ENCODE measurements at places on chromosomes 4 and X.

GRCh38 chr4:162151850-162152249, 11.9 kb downstream of the FSTL5 start:
- DNase-seq = no peak

GRCh38 chr4:66974665-66975064, 570.6 kb downstream of the CENPC start:
- no peak for DNase-seq

DNA sequence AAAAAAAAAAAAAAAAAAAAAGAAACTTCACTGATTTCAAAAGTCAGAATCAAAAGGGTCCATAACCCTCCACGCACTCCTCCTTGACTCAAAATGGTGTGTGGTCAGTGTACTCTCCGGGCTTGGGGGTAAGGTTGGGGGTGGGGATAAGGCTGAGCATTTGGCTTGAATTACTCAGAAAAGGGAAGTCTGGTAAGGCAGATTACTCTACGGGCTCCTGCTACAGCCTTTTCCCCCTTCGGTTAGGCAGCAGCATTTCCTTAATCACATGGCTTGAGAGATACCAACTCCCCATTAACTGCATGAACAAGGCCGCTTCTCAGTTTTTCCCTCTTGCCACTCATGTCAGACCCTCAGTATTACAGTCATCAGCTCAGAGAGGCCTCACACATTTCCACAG, 135.4 kb upstream of the DUSP21 start:
- DNase-seq = peak; percentile 5

- DNase-seq = no peak
Observed at GRCh38 chr4:1136048-1136447, 22.7 kb upstream of the RNF212 start.

DNA sequence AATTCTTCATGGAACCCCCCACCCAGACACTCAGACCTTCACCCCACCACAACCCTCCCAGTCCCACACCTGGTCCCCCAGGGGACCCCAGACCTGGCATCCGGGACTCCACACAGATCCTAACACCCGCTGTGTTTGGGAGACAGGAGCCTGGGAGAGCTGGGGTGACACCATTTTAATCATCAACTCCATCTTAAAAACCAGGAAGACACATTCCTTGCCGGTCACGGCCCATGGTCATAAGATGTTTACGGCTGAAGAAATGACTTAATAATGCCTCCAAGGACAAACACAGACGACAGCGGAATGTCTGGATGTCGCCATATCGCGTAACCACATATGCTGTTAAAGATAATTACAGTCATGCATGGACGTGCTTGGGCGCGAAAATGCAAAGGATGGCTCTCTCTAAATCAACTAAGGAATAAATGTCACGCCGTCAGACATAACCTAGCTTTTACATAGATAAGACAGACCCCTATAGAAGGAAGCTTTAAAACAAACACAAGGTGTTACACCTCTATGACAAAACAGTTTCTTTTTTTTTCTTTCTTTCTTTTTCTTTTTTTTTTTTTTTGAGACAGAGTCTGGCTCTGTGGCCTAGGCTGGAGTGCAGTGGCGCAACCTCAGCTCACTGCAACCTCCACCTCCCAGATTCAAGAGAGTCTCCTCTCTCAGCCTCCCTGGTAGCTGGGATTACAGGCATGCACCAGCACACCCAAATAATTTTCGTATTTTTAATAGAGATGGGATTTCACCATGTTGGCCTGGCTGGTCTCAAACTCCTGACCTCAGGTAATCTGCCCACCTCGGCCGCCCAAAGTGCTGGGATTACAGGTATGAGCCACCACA, 2.1 kb upstream of the DHRSX start:
- DNase-seq = no peak

GRCh38 chr4:76211769-76212708, 1.6 kb downstream of the SCARB2 start:
- DNase-seq = no peak

DNA sequence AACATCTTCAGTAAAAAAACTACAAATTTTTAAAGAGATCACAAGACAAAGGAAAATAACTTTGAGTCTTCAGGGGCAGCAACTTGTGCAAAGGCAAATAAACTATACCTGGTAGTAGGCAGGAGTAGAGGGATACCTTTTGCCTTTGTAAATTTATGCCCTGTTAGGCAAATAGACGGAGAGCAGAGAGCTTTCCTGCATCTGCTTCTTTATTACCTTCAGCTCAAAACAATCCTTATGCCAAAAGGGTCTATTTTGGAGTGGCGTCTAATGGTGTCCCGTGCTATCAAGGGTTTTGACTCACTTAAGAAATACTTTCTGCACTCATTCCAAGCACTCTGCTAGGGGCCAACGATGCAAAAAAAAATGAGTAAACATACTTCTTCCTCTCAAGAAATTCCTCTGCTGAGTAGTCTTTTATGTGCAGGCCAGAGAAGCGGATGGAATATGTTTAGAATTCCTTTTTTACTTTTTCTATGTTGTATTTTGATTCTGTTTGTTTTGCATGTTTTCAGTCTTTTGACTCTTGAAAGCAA, 131.9 kb downstream of the ANXA5 start:
- DNase-seq = no peak

GRCh38 chr4:185143601-185143969, 519 bp downstream of the SLC25A4 start:
- no peak for DNase-seq

GRCh38 chr4:55887594-55887993, 34.1 kb downstream of the EXOC1 start:
- DNase-seq = no peak

Data from GF-D8 (cell line).